Skeletal muscle cell (primary cell): ENCODE measurements at places on chromosomes 3 and 15.
A peak's percentile ranks its signal among the peaks of the same experiment; 100 is the strongest.

DNA sequence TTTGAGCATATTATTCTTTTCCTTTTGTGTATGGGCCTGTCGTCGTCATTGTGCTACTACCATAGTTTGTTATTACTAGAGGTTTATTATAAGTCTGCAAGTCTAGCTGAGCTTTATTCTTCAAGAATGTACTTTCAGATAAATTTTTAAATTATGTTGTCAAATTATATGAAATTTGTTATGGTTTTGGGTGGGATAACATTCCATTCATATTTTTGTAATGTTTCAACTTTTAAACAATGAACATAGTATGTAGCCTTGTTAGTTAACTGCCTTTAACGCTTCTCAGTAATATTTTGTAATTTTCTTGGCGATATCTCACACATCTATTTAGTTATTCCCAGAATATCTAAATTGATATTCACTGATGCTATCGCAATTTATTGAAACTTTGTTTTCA is 41.6 kb upstream of the GOLGA8B start:
- DNase-seq, result no peak

- DNase-seq, result no peak
Measured at GRCh38 chr3:42529468-42529867, 27.0 kb downstream of the VIPR1 start.

GRCh38 chr3:134072881-134073582 is 43.3 kb upstream of the SLCO2A1 start:
- DNase-seq, result no peak

- no peak for DNase-seq
Measured at GRCh38 chr15:48784756-48785155, 26.1 kb downstream of the CEP152 start.

GRCh38 chr15:78620021-78620526 is 722 bp downstream of the CHRNA3 start:
- no peak for DNase-seq

DNA sequence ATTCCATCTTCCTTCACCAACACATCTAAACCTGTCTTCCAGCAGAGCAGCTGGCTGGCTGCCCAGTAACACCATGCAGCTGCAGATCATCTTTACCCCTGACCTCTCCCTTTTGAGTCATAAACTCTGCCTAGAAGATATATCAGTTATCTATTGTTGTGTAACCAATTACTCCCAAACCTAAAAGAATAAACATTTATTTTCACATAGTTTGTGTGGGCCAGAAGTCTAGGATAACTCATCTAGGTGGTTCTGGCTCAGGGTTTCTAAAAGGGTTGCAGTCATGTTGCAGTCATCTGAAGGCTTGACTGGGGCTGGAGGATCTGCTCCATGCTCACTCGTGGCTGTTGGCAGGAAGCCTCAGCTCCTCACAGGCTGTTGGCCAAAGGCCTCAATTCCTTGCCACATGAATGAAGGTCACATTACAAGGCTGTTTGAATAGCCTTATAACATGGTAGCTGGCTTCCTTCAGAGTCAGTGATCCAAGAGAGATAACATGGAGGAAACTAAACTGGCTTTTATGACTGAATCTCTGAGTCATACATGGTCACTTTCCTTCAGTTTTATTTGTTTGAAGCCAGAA is 92.8 kb downstream of the GOLIM4 start:
- peak; percentile 16 for DNase-seq

DNA sequence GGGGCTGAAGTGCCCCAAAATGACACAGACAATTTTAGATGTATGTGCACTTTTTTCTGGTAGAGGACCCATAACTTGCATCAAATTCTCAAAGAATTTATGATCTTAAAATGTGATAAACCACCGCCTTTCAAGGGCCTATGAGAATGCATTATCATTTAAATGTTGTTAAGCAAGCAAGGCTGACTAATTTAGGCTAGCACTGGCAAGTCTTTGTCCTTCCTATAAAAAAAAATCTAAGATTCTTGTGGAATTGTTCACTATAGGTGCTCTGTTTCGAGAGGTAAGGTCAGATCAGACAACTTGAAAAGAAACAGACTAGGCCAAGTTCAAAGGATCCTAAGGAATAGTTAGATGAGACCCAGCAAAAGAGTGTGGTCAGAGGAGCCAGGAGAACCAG is 128.9 kb upstream of the PHLDB2 start:
- DNase-seq, result no peak

DNA sequence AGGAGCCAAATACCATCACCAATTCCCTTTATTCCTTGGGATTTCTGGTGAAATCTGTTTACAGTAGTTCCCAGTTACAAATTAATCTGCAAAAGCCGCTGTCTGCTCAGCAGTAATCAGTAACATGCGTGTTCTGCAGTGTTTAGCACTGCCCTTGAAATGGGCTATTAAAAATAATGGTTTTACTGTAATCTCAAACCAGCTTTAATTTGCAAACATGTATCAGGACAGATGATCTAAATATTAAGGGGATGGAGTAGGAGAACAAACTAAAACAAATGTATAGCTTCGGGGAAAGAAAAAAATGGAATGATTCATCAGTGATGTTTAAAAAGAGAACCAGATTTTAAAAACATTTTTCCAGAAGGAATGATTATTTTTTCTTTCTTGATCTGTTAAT is 513.2 kb downstream of the MECOM start:
- DNase-seq, result no peak

DNA sequence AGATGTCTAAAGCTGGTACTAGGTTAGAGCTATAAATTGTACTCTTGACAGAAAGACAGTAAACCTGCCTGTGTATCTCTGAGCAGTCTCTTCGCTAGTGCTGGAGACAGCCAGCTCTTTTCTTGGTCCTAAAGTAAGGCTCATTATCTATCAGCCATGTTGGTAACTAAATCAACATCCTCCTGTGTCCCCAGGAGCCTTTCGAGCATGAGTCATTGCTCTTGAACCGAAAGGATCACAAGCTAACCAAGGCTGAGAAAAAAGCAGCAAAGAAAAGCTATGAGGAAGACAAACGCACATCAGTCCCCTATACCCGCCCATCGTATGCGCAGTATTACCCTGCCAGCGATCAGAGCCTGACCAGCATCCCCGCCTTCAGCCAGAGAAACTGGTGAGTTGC is 25.0 kb upstream of the TEX264 start:
- DNase-seq, result peak; percentile 16

DNA sequence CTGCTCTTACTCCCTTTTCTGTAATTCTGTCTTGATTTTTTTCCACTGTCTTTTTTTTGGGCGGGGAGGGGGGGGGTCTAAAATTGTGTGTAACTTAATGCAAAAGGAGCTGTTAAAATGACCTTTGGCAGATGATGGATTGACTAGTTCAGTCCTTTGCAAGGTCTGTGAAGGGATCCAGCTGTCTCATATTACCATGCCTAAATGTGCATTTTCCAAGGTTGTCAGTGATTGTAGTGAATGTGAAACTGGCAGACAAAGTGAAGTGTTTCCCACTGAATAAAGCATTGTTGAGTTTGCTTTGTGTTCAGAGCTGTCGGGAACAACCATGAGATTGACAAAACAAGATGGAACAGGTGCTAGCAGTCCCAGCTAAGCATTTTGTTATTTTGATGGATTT is 110.1 kb upstream of the SKOR1 start:
- DNase-seq, result peak; percentile 49

DNA sequence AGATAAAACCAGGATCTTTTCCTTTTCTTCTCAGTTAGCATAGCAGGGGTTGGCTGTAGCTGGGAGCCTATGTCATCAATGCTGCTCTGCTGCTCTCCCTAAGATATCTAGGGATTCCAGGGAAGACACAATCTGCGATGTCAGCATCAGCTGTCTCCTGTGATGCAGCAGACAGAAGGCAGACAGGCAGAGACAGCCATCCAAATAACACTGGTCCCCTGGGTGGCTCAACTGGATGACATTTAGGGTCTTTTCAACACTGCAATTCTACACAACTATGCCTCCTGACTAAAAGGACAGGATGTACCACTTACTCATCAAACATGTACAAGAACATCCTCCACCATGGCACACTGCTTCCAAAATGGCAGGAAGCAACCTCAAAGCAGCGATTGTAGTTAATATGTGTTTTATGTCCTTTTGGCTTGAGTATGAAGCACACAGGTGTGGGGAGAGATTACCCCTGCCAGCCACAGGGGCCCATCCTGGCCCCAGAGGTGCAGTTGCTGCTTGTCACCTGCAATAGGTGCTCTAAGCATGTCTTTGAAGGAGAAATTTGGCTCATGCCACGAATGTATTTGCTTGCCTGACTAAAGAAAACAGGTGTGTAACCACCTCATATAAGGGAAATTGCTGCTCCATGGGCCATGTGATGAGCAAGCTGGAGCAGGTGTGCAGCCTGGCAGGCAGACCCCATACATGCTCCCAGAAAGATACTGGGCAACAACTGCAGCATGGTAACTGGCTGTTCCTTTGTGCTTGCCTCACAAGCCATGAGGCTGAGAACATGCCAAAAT is 357.8 kb downstream of the VPS13C start:
- no peak for DNase-seq

DNA sequence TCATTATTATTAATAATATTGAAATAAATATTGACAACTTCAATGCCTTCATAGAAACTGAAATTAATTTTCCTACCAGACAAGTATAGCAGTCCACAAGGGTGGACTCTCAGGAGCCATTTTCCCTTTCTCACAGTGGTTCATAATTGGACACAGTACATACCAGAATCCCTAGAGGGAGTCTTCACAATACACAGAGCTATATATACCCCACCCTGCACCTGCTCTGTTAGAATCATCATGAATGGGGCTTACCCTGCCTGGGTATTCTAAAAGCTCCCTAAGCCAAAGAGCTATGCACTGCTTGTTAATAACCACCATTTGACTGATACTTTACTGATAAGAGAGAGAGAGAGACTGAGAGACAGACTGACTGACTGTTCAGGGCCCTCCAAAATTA is 134.9 kb downstream of the FEZF2 start:
- no peak for DNase-seq

DNA sequence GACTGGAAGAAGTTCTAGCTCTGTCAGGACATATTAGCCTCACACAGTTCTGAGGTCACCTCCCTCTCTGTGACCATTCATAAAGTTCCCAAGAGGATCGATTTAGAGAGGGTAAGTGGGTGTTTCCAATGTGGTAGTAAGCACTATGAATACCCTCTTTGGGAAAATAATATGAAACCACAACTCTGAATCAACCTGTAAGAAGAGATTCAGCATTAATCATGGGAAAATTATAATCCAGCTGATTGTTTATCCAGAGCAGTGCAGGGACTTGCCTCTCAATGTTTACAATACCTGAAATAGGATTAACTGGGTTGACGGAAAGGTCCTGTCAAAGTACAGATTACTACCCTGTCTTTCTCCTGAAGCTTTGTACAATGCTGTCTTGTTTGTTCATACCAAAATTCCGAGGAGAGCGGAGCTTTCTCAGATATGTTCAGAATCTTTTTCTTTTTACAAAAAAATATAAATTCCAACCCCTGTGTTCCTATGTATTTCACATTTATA is 302.9 kb upstream of the DPPA4 start:
- no peak for DNase-seq

- DNase-seq, result peak; percentile 90
Measured at GRCh38 chr15:39579487-39580116, 1.3 kb upstream of the THBS1 start.

- no peak for DNase-seq
Measured at GRCh38 chr3:175617247-175617646, 758.1 kb downstream of the NAALADL2 start.

- no peak for DNase-seq
Measured at GRCh38 chr3:66858656-66859381, 139.3 kb upstream of the KBTBD8 start.
